ENCODE measurements at places on chromosomes 12 and 14.

- DNase-seq: no peak
Observed at GRCh38 chr14:95536671-95537070, 1.8 kb downstream of the GLRX5 start.

DNA sequence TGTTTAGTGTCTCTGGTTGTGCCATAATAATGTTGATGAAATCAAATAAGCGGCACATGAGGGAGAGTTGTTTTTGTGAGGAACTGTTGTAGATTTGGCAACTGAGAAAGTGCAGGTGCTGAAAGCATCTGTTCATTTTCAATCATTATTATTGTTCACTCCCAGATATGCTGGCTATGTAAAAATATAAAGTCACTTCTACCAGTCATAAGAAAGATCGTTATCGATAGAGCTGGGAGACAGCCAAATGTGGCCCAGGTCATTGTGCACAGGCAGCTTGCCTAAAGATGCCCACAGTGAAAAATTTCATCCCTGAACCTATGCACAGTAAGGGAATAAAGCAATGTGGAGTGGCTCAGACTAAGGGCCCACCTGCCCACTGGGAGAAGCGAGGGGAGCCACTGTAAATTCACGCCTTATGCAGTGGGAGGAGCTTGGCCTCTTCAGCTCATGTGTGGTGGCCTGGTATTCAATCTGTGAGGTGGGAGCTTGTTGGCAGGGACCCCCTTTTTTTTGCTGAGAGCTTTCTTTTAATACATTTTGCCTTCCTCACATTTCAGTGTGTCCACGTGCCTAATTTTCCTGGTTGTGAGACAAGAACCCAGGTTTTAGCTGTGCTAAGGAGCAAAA, 1490.8 kb upstream of the TMEM132C start:
- DNase-seq: no peak

GRCh38 chr12:84920331-84920730, 7.7 kb upstream of the SLC6A15 start:
- no peak for DNase-seq

DNA sequence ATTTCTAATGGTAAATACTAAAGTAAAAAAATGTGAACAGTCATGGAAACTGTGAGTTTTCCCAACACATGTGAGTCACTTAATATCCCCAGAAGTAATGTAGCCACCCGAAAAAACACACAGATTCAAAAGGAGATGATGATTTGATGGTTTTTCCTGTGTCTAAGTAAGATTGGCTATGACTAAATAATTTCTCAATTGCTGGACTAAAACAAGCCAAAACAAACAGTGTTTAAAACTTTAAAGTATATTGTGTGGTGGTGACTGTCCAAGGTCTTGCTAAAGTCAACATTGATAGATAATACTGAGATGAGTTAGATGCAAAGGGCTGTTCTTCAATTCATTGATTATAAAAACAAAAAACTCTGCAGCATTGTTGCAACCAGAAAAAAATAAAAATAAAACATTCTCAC, 89.6 kb upstream of the SOX5 start:
- DNase-seq: no peak

DNA sequence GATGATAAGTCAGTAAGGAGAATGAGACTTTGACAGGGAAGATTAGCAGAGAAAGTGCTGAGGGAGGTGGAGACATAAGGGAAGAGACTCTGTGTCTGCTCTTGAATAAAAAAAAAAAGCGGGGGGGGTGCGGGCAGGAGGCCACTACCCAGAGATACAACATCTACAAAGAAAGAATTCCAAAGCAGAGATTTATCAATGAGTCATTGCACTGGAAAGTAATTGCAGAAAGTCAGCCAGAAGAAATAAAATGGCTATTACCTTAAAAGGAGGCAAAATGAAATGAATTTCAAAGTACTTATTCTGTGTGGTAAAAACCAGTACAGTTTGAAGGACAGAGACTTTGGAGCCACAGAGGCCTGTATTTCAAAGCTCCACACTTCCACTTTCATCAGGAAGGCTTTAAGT, 267.1 kb upstream of the PRKD1 start:
- DNase-seq: no peak

DNA sequence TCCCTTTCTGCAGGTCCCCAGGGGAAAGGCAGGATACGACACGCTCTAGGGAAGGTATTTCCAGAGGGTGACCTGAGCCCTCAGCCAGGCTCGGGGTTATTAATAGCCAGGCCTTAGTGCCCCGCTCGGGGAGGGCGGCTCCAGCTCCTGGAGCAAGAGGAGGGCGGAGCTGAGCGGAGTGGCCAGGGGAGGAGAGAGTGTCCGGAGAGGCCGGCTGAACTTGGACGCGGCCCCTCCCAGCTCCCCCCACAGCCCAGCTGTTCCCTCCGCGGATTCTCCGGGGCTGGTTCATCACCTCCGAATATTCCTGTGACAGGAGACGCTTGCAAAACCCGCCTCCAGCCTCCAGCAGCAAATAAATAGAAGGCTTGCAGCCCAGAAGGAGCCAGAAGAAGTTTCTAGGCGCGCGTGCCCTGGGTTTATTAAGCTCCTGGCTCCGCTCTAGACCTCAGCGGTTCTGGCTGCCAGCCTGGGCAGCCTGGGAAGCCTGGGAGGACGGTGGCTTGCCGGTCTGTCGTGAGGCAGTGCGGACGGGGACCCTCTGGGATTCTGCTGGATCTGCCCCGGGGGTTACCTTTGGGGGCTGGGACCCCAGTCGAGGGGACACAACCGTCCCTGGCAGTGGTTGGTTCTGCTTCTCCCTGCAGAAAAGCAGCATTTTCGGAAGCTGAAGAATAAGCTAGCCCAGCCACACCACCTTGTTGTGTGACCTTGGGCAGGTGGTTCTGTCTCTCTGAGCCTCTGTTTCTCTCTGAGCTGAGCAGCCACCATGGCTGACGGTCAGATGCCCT, at the start of gene HSPB8:
TSS of gene HSPB8 (plus strand) at position 388 of the 791 bp plus-strand sequence. CDS start at position 770, 382 bp downstream.
- peak; percentile 46 for DNase-seq

DNA sequence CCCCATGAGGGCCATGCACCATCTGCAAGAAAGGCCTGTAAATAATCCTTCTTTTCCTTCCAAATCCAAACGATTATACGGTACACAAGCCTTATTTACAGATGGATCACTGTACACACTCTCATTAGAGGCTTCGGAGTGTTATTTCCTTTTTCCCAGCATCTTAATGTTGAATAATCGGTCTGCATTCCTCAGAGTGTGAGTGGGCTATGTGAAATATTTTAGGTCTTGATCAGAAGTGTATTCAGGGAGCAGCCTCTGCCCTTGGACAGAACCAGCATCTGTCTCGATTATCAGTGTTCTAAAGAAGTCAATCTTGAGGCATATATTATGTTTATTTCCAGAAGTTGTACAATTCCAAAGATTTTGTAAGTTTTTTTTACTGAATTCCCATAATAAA, 340.6 kb downstream of the SEC23A start:
- DNase-seq: no peak

DNA sequence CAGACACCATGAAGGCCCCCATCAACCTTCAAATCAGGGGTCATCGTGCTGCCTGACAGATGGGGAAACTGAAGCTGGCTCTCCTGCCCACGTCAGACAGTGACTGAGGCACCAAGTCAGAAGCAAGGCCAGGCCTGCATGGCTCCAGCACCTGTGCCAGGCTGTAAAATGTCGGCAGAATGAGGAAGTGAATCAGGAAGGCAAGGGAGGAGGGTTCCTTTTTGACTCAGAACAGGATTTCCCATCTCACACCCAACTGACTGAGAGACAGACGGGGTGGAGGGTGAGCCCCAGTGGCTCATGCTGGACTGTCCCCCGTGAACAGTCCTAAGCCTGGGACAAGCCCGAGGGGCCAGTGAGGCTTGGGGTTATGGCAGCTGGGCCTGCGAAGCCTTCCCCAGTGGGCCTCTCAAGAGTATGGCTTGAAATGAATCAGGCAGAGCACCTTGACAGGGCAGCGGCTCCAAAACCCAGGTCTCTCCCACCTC, 20.9 kb downstream of the SYNE3 start:
- DNase-seq: no peak

DNA sequence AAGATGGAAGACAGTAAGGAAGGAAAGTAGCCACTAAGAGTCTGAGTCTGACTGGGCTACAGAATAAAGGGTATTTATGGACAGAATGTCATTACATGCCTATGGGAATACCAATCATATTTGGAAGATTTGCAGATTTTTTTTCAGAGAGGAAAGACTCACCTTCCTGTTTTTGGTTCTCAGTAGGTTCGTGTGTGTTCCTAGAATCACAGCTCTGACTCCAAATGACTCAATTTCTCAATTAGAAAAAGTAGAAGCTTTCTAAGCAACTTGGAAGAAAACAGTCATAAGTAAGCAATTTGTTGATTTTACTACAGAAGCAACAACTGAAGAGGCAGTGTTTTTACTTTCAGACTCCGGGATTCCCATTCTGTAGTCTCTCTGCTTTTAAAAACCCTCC, 15.4 kb upstream of the PAPLN start:
- DNase-seq: no peak

- no peak for DNase-seq
Observed at GRCh38 chr14:103547455-103547940, 15.0 kb downstream of the BAG5 start.

- no peak for DNase-seq
Observed at GRCh38 chr12:106582249-106582591, 584 bp upstream of the RFX4 start.

DNA sequence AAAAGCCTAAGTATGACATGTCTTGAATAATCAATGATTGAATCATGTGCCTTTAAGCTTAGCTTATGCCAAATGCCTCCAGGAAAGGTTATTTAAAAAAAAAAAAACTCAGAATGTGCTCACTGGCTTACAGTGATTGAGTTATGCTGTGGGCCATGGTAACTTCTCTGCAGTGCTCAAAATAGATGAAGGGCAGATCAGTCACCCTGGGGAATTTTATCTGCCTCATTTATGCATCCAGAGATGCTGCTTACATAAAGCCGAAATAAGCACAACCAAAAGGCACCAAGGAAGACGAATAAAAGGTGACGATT, 118.7 kb upstream of the MDM1 start:
- DNase-seq: no peak

- DNase-seq: no peak
Observed at GRCh38 chr12:72274931-72275330, 2.8 kb downstream of the TRHDE start.

- DNase-seq: no peak
Observed at GRCh38 chr12:87982208-87982607, 47.0 kb downstream of the C12orf50 start.

DNA sequence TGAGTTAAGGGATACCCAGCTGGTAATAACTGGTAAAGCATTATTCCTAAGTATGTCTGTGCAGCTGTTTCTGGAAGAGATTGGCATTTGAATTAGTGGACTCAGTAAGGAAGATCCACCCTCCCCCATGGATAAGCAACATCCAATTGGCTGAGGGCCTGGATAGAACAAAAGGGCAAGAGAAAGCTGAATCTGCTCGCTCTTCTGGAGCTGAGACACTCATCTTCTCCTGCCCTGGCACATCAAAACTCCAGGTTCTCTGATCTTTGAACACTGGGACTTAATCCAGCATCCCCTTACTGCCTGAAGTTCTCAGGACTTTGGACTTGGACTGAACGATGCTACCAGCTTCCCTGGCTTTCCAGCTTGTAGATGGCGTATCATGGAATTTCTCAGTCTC, 63.1 kb upstream of the CNOT2 start:
- no peak for DNase-seq

DNA sequence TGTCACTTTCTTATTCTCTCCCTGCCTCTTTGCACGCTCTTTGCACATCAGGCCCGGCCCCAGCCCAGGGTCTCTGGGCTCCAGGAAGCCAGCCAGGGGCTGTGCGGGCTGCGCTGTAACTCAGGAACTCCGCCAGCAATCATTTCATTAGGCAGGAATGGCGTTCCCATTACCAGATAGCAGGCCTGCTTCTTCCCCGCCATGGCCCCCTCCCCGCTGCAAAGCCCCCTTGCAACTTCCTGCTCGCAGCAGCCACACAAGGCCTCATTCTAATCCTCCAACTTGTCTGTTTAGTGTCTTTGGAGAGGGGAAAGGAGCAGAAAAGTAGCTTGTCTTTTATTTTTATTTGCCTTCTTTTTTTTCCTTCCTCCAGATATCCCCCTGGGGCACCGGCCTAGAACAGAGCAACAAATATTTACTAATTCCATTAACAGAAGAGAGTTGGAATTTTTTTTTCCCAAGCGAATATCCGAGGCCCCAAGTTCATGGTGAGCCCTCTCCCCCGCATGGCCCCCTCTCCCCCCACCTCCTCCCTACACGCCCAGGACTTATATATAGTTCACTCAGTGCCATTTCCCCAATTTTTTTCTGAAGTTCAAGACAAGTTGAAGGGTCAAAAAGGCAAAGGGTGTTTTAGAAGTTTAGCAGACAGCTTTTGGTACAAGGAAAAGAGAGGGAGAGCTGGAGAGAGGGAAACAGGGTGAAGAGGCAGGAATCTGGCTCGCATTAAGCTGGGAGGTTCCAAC, 329.4 kb upstream of the TBX3 start:
- no peak for DNase-seq

- DNase-seq: no peak
Observed at GRCh38 chr12:92701441-92701840, 1.3 kb upstream of the PLEKHG7 start.

- DNase-seq: peak; percentile 13
Observed at GRCh38 chr12:33253178-33253577, 186.4 kb downstream of the SYT10 start.

GRCh38 chr14:94019329-94019728, 6.8 kb upstream of the OTUB2 start:
- no peak for DNase-seq

GRCh38 chr12:130958557-130959140, 4.9 kb downstream of the ADGRD1 start:
- DNase-seq: no peak
